Right cardiac atrium (tissue), 5 donors: ENCODE measurements at places on chromosomes 3 and 15.

DNA sequence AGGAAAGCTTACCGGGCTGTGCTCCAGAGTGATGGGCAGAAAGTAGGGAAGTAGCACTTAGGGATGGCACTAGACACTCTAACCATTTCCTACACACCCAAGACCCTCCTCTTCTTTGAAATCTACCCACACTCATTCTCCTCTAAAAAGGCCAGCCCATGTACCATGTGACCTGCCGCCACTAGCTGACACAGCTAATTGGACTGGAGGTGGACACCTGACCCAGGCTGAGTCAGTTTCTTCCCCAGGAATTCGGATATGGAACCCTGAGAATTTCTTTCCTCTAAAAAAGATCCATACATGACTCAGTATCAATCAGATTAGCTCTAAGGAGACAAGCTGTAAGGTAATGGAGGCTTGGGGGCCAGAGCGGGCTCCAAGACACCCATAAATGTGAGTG is 60.1 kb downstream of the DCLK3 start:
- no peak for DNase-seq

DNA sequence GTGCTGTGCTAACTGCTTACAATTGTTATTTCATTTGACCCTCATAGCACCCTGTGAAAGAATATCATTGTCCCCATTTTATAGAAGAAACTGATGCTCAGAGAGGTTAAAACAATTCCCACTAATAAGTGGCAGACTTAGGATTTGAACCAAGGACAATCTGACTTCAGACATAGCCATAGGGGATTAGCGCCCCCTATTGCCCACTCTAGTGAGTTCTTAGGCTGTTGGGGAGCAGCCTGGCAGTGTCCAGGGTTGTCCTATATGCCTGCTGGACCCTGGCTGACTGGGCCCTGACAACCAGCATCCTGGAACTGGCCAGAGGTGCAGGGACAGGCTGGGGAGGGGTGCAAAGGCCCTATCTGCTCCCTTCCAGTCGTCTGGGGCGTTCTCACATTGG is 15.4 kb downstream of the DPH3 start:
- DNase-seq, result no peak

DNA sequence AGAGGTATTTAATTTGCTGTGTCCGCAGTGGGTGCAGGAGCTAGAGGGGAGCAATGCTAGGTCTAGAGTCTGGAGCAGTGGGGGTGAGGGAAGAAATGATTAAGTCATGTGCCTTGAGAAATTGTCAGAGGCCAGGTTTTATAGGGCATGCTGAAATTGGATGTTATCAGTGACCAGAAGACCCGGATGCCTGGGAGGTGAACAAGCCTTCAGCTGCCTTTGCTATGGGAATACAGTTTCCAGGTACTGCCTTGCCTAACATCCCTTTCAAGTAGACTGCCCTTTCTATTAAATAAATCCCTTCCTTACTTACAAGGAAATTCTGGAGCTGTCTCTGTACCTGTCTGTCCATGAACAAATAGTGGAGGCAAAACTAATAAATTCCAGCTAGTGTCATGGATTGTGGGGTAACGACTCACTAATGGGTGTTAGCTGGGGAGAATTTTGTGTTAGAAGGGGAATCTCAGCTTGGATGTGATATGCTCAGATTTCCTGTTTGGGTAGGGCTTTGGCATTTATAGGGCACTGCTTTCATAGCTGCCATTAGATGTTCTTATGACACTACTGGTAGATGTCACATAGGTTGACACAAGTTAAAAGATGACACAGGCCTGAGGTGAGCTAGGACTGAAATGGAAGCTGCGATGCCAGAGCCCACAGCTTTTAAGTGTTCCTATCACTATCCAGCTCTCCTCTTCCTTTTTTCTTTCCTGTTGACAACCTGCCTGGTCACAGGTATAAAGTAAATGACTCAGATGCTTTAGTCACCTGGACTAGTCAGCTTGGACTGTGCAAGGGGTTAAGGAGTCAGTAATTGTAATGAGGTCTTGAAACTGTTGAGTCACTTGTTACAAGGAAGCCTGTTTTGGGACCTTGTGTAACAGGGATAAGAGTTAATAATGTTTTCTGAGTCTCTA is 21.3 kb downstream of the CHD2 start:
- DNase-seq, result no peak

GRCh38 chr3:147449669-147450068 is 40.5 kb downstream of the ZIC1 start:
- DNase-seq, result no peak

DNA sequence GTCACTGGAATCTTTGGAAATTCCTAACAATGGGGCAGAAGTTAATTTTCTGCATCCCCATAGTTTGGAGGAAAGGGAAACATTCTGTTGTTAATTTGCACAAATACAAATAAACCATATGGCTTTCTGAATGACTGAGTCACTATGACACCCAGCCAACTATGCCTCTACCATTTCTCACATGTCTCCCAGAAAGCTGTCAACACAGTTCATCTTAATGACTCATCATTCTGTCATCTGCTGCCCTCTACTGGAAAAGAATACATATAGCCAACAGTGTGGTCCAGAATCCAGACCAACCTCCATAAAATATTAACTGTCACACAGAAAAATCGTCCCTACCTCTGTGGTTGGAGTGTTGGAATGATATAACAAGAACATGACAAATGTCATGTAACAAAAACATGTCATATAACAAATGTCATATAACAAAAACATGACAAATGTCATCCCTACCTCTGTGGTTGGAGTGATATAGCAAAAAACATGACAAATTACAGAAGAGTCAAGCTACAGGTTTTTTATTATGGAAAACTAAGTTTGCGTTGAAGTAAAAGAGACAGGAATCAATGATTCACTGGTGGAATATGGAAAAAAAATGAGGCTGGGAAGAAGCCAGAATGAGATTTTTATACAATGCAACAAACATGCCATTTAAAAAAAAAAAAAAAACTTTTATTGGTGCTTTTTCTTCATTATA is 47.7 kb upstream of the GYG1 start:
- no peak for DNase-seq

DNA sequence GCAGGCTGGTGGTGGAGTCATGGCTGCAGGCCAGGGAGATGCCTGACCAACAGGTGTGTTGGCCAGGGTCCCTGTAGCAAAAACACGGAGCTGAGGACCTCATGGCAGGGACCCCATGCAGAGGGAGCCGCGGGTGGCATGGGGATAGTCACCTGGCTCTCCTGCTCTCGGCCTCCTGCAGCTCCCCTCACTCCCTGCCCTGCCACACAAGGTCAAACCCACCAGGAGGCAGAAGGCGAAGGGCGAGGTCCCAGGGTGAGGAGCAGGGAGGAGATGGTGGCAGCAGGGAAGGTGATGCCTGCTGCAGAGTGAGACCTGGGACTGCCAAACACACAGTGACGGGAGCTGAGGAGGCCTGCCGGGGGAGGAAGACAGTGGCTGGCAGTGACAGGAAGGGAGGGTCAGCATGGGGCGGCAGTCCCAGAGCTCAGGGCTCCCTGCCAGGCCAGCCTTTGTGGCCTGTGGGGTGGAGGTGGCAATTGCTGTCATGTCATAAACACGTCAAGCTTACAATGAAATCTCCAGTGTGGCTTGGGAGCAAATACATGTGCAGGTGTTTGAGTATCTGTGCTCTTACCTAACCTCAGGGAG is 144.3 kb downstream of the TJP1 start:
- DNase-seq, result no peak

- no peak for DNase-seq
These were observed 9.8 kb downstream of the ABTB1 start for GRCh38 chr3:127682561-127682960.

DNA sequence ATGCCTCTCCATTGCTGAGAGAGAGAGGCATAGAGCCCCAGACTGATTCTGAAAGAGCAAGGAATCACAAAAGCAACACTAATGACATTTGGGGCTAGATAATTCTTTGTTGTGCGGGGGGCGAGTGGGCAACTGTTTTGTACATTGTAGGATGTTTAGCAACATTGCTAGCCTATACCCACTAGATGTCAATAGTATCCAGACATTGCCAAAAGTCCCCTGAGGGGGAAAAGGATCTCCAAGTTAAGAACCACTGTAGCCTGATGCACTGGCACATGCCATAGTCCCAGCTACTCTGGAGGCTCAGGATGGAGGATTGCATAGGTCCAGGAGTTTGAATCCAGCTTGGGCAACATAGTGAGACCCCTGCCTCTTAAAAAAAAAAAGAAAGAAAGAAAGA is 22.8 kb upstream of the GOLM2 start:
- DNase-seq, result no peak

- no peak for DNase-seq
These were observed 48.6 kb upstream of the SLCO2A1 start for GRCh38 chr3:134078169-134078831.

- DNase-seq, result no peak
These were observed 24.2 kb downstream of the NPTN start for GRCh38 chr15:73608941-73609340.

GRCh38 chr15:68252925-68253534 is 23.5 kb upstream of the CLN6 start:
- DNase-seq, result no peak

- no peak for DNase-seq
These were observed 5.8 kb downstream of the GUCA1C start for GRCh38 chr3:108947855-108948254.

DNA sequence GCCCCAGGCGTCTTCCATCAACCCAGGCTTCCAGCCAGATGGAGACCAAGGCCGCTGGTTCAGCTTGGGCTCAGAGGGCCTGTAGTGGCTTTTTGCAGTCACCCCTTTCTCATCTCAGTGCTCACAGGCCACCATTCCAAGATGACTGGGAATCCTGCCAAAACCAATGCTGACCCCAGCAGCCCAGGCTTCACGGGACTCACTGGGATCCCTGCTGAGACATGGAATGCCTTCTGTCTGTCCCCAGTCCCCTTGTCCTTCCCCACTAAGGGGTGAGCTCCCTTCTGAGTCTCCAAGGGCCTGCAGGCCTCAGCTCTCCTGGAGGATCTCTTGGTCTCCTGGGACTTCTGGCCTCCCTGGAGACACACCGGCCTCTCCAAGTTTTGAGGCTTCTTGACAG is 77.4 kb upstream of the SEC13 start:
- no peak for DNase-seq

- DNase-seq, result no peak
These were observed 3.9 kb downstream of the UNC13C start for GRCh38 chr15:53982071-53982680.

GRCh38 chr3:108862865-108863798 is 40.5 kb downstream of the TRAT1 start:
- no peak for DNase-seq

GRCh38 chr15:40479024-40479423 is 8.2 kb downstream of the CHST14 start:
- no peak for DNase-seq

- no peak for DNase-seq
These were observed 7.8 kb upstream of the NR1D2 start for GRCh38 chr3:23937296-23937695.

DNA sequence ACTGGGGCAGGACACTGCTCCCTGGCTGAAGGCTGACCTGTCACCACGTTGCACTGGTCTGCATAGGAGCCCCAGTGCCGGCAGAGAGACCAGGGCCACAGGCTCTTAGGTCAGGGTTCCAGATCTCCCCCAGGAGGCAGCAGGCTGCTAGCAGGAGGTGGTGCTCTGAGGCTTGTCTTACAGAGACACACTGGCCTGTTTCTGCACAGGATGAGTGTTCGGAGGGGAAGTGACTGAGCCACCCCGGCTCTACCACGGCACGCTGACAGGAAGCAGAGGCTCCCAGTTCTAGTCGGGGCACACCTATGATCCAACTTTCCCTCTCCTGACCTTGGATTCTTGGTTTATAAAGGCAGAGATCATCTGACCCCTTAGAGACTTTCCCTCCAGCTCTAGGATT is 8.6 kb downstream of the FBXL22 start:
- DNase-seq, result no peak

- no peak for DNase-seq
These were observed 9.0 kb upstream of the CHRNB4 start for GRCh38 chr15:78650022-78650421.
